ENCODE measurements at places on chromosomes 2 and 18.

DNA sequence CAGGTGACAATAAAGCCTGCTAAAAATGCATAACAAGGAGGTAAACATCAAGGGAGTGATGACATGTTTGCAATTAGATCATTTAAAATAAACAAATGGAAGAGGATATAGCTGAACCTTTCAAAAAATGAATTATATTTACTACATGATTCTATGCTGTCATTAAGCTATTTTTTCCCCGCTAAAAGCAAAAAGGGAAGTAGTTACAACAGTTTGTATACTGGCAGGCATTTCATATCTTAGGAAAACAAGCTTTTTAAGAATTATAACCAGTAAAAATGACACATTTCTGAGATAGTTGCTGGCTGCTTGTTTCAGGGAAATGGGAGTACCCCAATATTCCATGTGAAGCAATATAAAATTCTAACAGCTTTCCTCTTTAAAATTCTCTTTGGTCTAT is 89.1 kb upstream of the ITGB6 start:
- no peak for DNase-seq

- no peak for DNase-seq
Observed at GRCh38 chr2:11753886-11754699, 7.7 kb downstream of the LPIN1 start.

DNA sequence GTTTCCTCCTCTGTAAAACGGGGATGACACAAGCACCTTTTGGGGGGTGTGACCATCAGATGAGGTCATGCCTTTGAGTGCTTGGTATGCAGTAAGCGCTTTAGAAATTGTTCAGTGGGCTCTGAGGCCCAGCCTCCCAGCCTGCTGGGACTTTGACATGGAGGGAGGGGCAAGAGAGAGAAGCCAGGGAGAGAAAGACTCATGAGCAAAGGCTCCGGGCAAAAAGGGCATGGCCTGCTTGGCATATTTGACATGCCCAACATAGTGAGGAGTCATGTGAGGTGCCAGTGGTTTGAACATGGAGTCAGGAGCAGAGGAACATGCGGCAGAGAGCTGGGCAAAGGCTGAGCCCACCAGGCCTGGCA is 14.0 kb downstream of the TNS1 start:
- no peak for DNase-seq

DNA sequence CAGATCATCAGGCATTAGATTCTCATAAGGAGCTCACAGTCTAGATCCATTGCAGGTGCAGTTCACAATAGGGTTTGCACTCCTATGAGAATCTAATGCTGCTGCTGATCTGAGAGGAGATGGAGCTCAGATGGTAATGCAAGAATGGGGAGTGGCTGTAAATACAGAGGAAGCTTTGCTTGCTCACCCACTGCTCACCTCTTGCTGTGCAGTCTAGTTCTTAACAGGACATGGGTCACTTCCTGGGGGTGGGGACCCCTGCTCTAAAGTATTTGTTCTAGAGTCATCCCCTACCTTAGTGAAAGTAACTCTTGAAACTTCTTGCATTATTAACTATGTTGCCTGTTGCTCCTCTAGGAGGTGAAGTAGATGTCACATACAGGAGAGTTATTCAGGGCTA is 171.3 kb upstream of the PARD3B start:
- DNase-seq = no peak

DNA sequence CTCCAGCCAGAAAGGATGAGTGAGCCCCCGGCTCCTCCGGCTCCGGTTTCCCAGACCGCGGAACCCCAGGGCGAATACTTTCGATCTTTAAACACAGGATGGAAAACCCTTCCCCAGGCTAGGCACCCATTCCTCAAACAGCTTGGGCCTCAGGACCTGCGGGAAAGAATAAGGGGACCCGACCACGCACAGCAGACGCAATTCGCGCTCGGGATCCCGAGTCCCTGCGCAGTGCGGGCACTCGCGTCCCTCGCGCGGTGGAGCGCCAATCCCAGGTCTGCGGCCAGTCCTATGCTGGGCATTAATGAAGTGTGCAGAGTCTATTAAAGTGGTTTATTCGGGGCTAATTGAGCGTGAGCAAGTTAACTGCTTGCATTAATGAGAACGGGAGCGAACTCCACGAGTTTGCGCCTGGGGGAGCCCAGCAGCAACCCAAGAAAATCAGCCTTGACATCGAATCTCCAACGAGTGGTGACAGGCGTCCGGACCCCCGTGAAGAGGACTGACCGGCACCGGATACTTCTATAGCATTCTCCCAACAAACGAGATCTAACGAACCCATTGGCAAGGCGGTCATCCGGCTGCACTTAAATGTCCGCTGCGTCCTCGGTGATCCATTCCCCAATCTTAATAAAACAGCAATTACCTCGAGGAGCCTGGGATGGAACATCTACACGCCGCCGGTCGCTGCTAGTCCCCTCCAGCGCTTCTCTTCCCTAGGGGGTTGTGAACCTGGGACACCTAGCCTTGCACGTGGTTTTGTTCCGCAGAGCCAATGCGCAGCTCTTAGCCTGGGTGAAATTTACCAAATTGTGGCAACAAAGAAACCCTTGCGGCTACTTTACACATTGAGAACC is 1.6 kb downstream of the OSR1 start:
- no peak for DNase-seq

- no peak for DNase-seq
Observed at GRCh38 chr2:191821078-191821477, 25.8 kb downstream of the CAVIN2 start.

- DNase-seq = no peak
Observed at GRCh38 chr2:103008586-103008985, 246.8 kb downstream of the TMEM182 start.

DNA sequence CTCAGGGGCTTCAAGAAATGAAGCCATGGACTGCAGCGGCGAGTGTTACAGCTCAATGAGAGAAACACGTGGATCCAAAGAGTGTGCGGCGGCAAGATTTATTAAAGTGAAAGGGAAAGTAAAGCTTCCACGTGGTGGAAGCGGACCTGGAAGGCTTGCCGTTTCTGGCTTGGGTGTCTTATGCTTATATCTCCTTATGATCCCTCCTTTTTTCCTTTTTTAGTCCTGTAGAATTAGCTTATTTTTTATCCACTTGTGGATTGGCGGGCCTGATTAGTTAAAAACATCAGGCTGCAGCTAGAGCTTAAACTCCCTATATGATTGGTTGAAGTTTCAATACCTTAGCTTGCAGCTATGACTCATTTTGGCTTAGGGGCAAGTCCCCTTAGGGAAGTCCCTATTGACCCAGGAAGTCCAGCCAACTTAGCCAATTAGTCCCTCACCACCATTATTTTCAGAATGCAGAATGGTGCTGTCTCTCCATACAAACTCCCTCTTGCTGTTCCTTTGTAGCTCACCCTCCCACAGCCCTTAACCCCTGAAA is 11.6 kb upstream of the HNMT start:
- no peak for DNase-seq

GRCh38 chr2:46978723-46979122 is 63.1 kb upstream of the MCFD2 start:
- DNase-seq = no peak

GRCh38 chr2:85996591-85996990 is 107.8 kb upstream of the ST3GAL5 start:
- no peak for DNase-seq
